ENCODE measurements at places on chromosomes 6 and 20.

DNA sequence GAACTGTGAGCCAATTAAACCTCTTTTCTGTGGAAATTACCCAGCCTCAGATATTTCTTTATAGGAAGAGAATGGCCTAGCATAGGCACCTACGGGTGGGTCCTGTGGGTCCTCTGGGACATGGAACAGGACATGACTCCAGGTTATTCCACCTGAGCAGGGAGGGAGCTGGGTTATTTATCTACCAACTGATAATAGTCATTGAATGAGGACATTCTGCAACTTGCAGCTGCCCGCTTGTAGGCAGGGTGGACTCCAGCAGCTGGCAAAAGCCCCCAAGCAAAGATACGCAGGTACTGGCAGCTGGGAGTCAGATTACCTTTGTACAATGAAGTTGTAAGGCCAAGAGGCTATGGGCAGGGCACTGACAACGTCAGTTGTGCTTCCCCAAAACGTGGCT, 1.4 kb upstream of the BANF2 start:
- no peak for DNase-seq

DNA sequence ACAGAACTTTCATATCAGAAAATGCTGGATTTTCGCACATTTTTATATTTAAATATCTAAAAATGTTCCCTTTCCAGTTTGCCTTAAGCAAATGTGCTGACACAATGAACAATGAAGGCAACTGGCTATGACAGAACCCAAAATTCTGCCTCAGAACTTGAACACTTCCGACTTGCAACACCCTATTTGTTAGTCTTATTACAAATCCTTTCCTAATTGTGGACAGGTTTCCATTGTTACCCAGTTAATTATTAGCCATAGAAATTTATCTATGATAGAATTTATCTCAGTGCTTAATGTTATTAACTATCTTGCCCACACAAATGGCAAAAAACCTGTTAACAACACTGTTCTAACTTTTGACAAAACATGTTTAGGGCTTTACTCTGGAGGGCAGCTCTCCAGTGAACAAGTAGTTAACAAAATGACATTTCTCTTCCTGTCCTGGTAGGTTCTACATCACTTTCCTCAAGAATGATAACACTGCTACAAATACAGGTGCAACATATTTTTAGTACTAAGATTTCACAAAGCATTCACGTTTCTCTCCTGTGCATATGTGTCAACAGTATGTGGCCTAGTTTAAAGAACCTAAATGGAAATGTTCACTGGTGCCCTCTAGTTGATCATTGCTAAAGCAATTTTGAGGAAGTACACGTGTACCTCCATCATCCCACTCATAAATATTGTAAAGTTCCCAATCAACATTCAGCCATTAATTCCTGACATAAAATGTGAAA, 58.4 kb downstream of the HIVEP2 start:
- DNase-seq = no peak

GRCh38 chr20:62745279-62745951, 36.8 kb downstream of the NTSR1 start:
- no peak for DNase-seq

GRCh38 chr6:11730641-11731040, 48.0 kb downstream of the ADTRP start:
- DNase-seq = peak; percentile 66

- no peak for DNase-seq
These were observed 515.2 kb upstream of the ARID1B start for GRCh38 chr6:156262014-156262413.

- no peak for DNase-seq
These were observed 148.4 kb downstream of the HIVEP2 start for GRCh38 chr6:142796571-142796970.

DNA sequence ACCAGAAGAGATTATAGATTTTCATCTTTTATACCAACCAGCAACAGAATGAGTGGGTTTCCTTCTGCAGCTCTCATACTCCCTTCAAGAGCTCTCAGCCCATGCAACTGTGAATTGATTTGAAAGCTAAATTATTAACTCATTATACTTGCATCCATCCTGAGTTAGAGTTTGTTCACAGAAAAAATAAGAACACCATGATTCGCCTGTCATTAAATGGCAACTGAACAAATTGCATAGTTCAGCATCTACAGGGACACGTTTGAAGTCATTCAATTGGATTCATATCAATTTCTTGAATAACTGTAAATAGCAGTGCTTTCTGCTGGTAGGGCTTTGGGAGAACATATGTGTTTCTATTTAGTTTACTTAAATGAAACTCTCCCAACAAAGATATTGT, 65.7 kb downstream of the NKAIN2 start:
- DNase-seq = no peak

Measured in activated T-cell treated with anti-CD3 and anti-CD28 coated beads, Interleukin-2, amount 50 U/mL, for 48 hours (primary cell).